ENCODE measurements at places on chromosomes 7 and 10.

- DNase-seq = no peak
These were observed at the start of gene SLC16A12 for GRCh38 chr10:89535171-89536012. TSS of gene SLC16A12 (minus strand) at chr10:89535594. CDS start at chr10:89462578, 73,016 bp downstream.

- DNase-seq = no peak
These were observed at the start of gene ADGRA1 for GRCh38 chr10:133087679-133088178. TSS of gene ADGRA1 (plus strand) at chr10:133087924. CDS start at chr10:133088910, 986 bp downstream.

- no peak for DNase-seq
These were observed 25.2 kb downstream of the YWHAG start for GRCh38 chr7:76333511-76334101.

DNA sequence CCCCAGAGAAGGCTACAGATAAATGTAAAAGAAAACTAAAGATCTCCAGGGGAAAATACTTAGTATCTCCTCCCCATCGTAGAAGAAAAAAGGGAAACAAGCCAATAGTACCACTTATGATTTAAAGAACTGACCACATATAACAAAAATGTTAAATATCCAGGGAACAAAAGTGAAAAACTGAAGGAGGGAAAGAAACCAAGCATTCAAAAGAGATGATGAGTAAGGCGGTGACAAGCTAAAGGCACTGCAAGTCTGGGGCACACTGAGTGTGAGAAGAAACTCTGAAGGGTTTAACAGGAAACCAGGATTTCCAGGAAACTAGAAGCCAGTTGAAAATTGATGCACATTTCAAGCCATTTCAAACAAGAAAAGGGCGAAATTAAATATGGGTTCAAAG lies 226.3 kb downstream of the AHR start:
- DNase-seq = no peak

DNA sequence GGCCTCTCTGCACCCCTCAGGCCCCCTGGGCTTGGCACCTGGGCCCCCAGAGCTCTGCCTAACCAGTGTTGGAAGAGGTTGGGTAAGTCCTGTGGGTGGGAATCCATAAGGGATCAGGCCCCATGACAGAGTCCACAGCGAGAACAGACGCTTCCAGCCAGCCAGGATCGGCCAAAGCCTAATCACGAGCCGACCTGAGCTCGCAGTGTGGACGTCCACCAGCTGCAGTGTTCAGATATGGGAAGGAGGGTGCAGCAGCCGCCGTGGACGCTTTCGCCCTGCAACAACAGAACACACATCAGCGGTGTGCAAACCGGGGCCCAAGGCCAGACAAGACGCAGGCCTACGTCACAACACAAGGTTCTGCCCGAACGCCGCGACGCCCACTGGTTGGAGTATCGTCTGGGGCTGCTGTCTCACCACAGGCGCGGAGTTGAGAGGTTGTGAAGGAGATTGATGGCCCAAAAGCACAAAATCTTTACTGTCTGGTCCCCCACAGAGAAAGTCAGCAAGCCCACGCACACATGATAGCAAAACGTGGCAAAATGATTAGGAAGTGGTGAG lies 102.1 kb downstream of the FOXL3 start:
- no peak for DNase-seq

DNA sequence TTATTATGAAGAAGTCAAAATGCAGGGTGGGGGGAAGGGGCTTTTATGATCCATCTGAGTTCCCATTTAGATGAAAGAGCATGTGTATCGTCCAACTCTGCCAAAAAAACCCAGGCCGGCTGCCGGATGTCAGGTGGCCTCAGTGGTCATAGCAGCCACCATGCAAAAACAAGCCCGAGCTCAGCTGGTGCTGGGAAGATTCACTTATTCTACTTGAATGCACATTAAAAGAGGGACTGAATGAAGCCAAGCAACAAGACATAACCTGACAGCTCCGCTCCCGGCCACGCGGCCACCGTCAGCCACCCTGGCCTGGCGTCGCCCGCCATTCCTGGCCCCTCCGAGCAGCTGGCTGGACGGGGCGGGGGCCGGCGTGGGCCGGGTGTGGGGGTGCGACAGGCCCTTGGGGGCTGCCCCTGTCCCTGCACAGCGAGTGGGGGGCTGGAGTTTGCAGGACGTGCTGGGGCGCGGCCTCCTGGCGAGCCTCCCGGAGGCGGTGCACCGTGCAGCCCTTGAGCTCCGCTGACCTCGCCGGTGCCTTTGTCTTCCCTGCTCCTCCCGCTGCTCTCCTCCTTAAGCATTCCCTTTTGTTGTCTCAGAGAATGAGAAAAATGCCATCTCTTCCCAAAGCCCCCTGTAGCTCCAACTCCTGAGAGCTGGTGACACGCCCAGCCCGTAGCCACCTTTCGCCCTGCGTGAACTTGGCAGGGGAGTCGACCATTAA lies 67.8 kb downstream of the EBF3 start:
- DNase-seq = no peak

- no peak for DNase-seq
These were observed 97.6 kb downstream of the PRPF18 start for GRCh38 chr10:13684252-13684791.

- DNase-seq = no peak
These were observed 268 bp upstream of the IGFBP3 start for GRCh38 chr7:45921381-45921698.

- DNase-seq = no peak
These were observed 1.0 kb upstream of the PLAC9 start for GRCh38 chr10:80131499-80131901.

GRCh38 chr7:132895231-132895630 lies 186.7 kb downstream of the CHCHD3 start:
- DNase-seq = no peak

DNA sequence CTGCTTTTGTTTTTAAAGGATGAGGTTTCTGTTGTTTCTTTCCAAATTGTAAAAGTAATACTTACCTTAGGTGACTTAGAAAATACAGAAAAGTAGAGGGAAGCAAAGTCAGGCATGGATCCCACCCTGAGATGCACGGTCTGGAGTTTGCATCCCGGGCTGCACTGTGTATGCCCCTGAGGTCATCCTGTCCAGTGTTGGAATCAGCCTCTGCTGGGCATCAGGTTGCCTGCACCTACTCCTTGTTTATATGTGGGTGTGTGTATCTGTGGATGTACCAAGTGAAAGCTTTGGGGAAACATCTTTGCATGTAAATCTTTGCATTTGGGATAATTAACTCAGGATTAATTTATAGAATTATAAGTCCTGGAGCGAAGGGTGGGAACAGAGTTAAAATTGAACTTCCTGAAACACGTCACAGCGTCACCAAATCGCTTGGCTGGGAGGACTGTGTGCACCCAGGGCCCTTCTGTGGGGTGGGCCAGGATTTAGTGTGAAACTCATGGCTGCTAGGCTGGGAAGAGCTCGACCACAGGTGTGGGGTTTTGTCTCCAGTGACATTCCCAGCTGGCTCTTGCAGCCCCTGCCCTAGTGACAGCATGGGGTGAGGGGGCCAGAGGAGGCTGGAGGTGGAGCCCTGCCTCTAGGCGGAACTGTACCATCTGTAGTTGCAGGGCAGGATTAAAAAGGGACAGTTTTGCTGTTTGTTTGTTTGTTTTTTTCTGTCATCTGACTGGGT lies 27.9 kb downstream of the GTF2IRD1 start:
- DNase-seq = no peak

DNA sequence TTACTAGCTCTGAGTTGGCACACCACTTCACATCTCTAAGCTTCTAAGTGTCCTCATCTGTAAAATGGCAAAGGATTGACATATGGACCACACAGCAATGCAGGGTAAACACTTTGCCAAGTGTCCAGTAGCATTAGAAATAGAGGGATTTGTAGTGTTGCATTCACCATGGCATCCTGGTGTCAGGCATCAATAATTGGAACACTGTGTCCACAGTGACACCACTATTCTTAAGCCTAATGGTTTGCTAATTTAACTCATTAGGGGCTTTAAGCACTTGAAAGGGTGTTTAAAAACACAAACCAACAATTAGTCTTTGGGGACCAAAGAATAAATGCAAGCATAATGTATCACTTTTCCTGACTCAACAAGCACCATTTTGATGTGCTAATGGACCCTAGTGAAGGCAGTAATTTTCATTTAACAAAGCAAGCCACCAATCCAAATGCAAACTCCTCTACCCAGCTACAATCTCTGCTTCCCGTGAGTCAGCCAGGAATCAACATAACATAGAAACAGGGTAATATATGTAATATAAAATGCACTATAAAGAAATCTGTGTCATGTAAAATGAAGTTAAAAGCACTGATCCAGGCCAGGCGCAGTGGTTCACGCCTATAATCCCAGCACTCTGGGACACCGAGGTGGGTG lies 75.9 kb downstream of the FAM204A start:
- DNase-seq = no peak

DNA sequence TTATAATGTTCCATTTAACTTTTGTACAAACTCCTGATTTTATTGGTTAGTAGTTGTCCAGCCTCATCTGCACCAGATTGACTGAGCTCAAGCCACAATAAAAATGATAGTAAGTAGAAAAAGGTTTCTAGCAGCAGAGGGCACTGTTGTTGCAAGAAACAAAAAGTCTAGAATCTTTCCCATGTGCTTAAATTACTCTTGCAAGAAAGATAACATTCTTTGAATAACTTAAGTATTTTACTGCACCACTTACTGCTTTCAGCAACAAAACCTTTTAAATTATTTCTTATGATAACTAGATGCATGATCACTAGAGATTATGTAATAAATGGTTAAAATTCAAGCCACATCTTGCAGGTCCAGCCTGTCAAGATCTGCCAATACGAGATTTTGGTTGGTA lies 27.0 kb downstream of the LMOD2 start:
- no peak for DNase-seq

DNA sequence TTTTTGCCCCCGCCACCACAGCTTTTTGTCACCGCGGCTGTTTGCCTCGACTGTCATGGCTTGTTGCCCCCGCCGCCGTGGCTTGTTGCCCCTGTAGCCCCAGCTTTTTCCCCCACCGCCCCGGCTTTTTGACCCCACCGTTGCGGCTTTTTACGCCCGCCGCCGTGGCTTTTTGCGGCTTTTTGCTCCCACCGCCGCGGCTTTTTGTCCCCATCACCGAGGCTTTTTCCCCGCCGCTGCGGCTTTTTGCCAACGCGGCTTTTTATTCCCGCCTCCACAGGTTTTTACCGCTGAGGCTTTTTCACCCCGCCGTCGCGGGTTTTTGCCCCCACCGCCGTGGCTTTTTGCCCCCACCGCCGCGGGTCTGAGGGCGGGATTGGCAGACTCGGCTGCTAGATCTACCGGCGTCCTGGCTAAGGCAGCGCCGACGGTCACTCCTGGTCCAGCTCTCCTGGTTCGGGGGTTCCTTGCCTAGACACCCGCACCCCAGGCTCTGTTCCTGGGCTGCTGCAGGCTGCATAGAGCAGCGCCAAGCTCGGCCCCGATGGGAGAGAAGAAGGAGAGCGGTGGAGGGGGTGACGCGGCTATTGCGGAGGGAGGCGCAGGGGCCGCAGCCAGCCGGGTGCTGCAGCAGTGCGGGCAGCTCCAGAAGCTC lies 637.7 kb downstream of the ZNF716 start:
- DNase-seq = no peak

DNA sequence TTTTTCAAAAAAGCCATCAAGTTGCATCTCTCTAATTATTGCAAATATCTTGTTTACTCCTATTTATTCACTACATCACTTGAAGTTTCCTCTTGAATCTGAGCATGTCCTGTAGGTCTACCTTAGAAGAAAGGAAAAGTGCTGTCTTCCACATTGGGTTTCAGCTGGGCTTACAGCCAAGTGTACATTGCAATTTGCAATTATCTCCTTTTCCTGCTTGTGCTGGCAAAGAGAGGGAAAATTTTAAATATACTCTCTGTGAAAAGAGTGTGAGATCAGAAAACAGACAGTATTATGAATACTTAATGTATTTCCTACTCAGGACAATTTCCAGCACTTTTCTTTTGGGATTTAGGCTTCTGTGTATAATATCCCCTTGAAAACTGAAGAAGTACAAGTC lies 839.7 kb downstream of the CNTNAP2 start:
- DNase-seq = no peak

- no peak for DNase-seq
These were observed 32.8 kb downstream of the IL15RA start for GRCh38 chr10:5944389-5945189.

DNA sequence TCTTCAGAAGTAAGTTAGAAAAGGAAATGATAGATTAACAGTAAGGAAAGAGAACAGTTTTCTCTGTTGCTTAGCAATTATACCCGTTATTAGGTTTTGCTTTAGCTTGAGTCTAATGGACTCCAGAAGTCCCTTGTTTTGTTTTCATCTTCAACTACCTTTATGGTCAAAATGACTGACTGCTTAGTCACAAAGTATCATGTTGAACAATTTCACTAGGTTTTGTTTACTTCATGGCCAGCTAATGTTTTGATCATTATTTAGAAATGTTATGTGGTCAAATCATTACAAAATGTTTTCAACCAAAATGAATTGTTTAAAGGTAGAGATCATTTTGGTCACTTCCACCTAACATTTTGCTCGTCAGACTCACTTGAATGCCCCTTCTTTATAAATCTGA lies 1.9 kb downstream of the UBN2 start:
- DNase-seq = no peak

DNA sequence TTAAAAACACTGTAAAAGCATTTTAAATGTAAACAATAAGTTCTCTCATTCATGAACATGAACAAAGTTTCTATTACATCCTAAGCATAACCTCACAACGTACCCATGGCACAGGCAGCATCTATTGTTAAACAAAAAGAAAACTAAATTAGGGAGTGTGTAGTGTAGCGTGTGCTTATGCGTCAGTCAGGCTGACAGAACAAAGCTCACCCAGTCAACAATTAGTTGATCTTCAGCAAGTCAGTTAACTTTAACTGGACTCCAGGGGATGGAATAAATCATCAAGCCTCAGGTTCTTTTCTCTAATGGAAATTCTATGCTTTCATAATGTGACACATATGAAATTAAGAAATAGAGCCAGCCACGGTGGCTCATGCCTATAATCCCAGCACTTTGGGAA lies 91.6 kb upstream of the ODAD2 start:
- no peak for DNase-seq

DNA sequence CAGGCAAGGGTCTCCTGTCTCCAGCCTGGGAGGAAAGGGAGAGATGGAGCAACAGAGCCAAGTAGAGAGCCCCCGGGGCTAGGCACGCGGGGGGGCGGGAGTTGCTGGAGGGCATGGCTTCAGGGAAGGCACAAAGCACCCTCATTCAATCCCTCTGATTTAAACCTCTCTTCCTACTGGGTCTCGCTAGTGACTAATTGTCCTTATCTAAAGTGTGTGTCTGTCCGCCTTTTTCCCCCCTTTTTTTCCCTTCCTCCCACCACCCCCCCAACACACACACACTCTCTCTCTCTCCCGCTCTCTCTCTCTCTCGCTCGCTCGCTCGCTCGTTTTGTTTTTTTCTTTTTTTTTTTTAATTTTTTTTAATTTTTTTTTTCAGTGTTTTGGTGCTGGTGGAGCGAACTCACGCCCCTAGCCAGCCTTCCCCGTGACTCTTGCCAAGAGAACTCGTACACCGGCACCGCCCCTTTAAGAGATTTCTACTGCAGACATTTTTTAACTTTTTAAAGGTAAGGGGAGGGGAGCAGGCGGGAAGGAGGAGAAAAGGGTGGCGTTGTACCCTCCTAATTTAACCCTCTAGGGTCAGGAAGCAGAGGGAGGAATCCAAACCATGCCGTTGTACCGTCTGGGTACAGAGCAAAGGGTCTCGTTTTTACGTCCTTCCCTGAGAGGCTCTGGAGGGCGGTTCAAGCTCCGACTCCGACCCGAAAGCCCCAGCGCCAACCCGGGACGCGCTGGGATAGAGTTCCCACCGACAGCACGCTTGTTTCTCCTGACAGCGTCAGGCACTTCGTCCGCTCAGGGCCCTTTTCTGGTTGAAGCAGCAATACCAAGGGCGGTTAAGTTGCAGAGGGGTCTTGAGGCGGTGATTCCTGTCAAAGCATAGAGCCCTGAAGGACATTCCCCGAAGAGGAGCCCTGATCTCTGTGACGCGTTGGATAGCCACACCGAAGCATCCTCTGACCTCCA lies at the start of gene HPSE2:
HPSE2 (minus strand) TSS at position 195 of the 969 bp plus-strand sequence.
- no peak for DNase-seq

GRCh38 chr7:123901101-123901500 lies 23.9 kb upstream of the SPAM1 start:
- DNase-seq = no peak

All from activated naive CD8-positive, alpha-beta T cell treated with anti-CD3 and anti-CD28 coated beads, Interleukin-2, amount 50 U/mL, for 24 hours (primary cell).